Neural progenitor cell (in vitro differentiated cells): ENCODE measurements at places on chromosomes 3 and 15. TPM values are rescaled to one million over a fixed set of nuclear protein-coding genes. Genes with fewer than 3 reads are reported as not detected.

Gene LNP1
- 17.9 and 26.5 TPM in 2 replicates for total RNA-seq

Gene PLSCR4
- total RNA-seq, result 0.71 and 1.0 TPM in 2 replicates

Gene MGLL
- 0.12 and 0.15 TPM in 2 replicates for total RNA-seq

Gene FMN1
- 2.2 and 5.7 TPM in 2 replicates for total RNA-seq

Gene CAV3
- not detected in 2 replicates for total RNA-seq

Gene MYL3
- not detected in 2 replicates for total RNA-seq

Gene ARPP21
- 0.19 TPM in 1 of 2 replicates, not detected in the other for total RNA-seq

Gene CDHR4
- total RNA-seq, result 0.12 TPM in 1 of 2 replicates, not detected in the other

Gene ALG3
- total RNA-seq, result 23.7 and 39.1 TPM in 2 replicates

Gene SAXO2
- total RNA-seq, result 0.06 and 1.4 TPM in 2 replicates

Gene AADACL2
- total RNA-seq, result not detected in 2 replicates

Gene ECE2
- total RNA-seq, result 0.15 TPM in 1 of 2 replicates, not detected in the other

Gene GOLGA6B
- not detected in 2 replicates for total RNA-seq

Gene CKMT1A
- total RNA-seq, result 1.7 and 2.3 TPM in 2 replicates

Gene GOLGA8T
- total RNA-seq, result not detected in 2 replicates

Gene ANKRD34C
- not detected in 2 replicates for total RNA-seq

Gene ARGFX
- total RNA-seq, result not detected in 2 replicates

Gene CHAC1
- 2.4 and 4.8 TPM in 2 replicates for total RNA-seq

Gene SPINK8
- total RNA-seq, result not detected in 2 replicates

Gene GOLGA6D
- total RNA-seq, result not detected in 2 replicates

Gene MITF
- total RNA-seq, result 0.09 TPM in 1 of 2 replicates, not detected in the other

Gene INSYN1
- 0.17 and 1.1 TPM in 2 replicates for total RNA-seq

Gene GPR149
- not detected in 2 replicates for total RNA-seq

Gene PROK2
- total RNA-seq, result 2.0 and 2.1 TPM in 2 replicates

Gene MINDY4B
- total RNA-seq, result not detected in 2 replicates

Gene AP3S2
- total RNA-seq, result 75.3 and 77.1 TPM in 2 replicates

Gene COL6A6
- 0.13 and 0.22 TPM in 2 replicates for total RNA-seq

Gene CFAP161
- total RNA-seq, result 1.9 TPM in 1 of 2 replicates, not detected in the other

Gene GLT8D1
- 76.3 and 88.0 TPM in 2 replicates for total RNA-seq

Gene WDR72
- total RNA-seq, result 2.3 and 4.6 TPM in 2 replicates

Gene LRRN1
- 57.9 and 68.8 TPM in 2 replicates for total RNA-seq

Gene HTD2
- 14.0 and 29.5 TPM in 2 replicates for total RNA-seq

Gene SEMA5B
- 10.1 and 25.6 TPM in 2 replicates for total RNA-seq

Gene FOXB1
- 7.3 and 9.6 TPM in 2 replicates for total RNA-seq

Gene CLSTN2
- 0.15 and 0.22 TPM in 2 replicates for total RNA-seq

Gene TM6SF1
- not detected in 2 replicates for total RNA-seq

Gene GOLGA8N
- total RNA-seq, result 0.09 and 0.26 TPM in 2 replicates

Gene AMIGO3
- total RNA-seq, result 2.6 TPM in 1 of 2 replicates, not detected in the other

Gene CCDC54
- not detected in 2 replicates for total RNA-seq

Gene TRIM59
- 80.9 and 120 TPM in 2 replicates for total RNA-seq

Gene NAA80
- total RNA-seq, result 10.1 and 21.8 TPM in 2 replicates

Gene PATL2
- total RNA-seq, result 0.68 TPM in 1 of 2 replicates, not detected in the other

Gene AGTR1
- 0.09 TPM in 1 of 2 replicates, not detected in the other for total RNA-seq

Gene UNC13C
- 0.03 TPM in 1 of 2 replicates, not detected in the other for total RNA-seq

Gene CSTA
- not detected in 2 replicates for total RNA-seq

Gene STRC
- 0.09 and 1.7 TPM in 2 replicates for total RNA-seq

Gene FAM107A
- total RNA-seq, result 0.11 and 0.71 TPM in 2 replicates

Gene PAQR9
- 1.7 and 2.2 TPM in 2 replicates for total RNA-seq

Gene CHRFAM7A
- total RNA-seq, result 0.46 and 1.3 TPM in 2 replicates
